Cardiac atrium fibroblast (primary cell): ENCODE measurements at places on chromosomes 3 and 15. TPM values are rescaled to one million over a fixed set of nuclear protein-coding genes. Genes with fewer than 3 reads are reported as not detected.

The CLSTN2 gene
- total RNA-seq: 3.1 and 4.2 TPM in 2 replicates

The SEMA3B gene
- total RNA-seq: 1.4 and 3.4 TPM in 2 replicates

The XYLB gene
- total RNA-seq: 2.6 and 2.7 TPM in 2 replicates

The ST8SIA2 gene
- not detected in 2 replicates for total RNA-seq

The SAMD7 gene
- total RNA-seq: not detected in 2 replicates

The ATRIP gene
- 3.9 and 4.9 TPM in 2 replicates for total RNA-seq

The SNX22 gene
- total RNA-seq: under 0.01 TPM in 1 of 2 replicates, not detected in the other

The RBP2 gene
- not detected in 2 replicates for total RNA-seq

The FBLN2 gene
- total RNA-seq: 485 and 859 TPM in 2 replicates

The POPDC2 gene
- 0.81 TPM in 1 of 2 replicates, not detected in the other for total RNA-seq

The PPP1R14D gene
- total RNA-seq: not detected in 2 replicates

The PLA1A gene
- total RNA-seq: not detected in 2 replicates

The LDHAL6B gene
- total RNA-seq: not detected in 2 replicates

The SERPINI2 gene
- not detected in 2 replicates for total RNA-seq

The MME gene
- total RNA-seq: 55.6 and 80.3 TPM in 2 replicates

The FAM107A gene
- total RNA-seq: 7.0 and 15.6 TPM in 2 replicates

The CADPS gene
- total RNA-seq: not detected in 2 replicates

The FAIM gene
- total RNA-seq: 6.0 and 16.6 TPM in 2 replicates

The LRRC15 gene
- total RNA-seq: 0.49 and 0.90 TPM in 2 replicates

The MTMR10 gene
- total RNA-seq: 16.5 and 32.7 TPM in 2 replicates

The C2CD4B gene
- total RNA-seq: 1.1 and 3.4 TPM in 2 replicates
